Central memory CD4-positive, alpha-beta T cell (primary cell): ENCODE measurements at places on chromosomes 3 and 15.

DNA sequence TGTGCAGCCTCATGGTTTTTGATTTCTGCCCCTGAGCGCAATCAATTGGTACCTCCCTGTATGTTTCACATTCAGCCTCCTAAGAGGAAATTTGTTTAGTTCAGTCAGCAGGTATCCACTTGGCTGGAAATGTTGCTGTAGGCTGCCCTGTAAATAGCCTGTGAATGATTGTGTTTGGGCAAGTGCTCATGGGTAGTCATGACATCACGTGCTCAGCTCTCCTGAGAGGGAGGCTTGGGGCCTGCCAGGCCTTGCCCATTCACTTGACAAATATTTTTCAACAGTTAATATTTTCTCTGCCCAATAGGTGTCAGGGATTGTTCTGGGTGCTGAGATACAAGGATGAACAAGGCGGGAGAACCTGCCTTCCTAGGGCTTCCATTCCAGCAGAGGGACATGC is 13.3 kb downstream of the HRH1 start:
- DNase-seq, result no peak

- no peak for DNase-seq
Observed at GRCh38 chr3:177569875-177570657, 372.8 kb upstream of the TBL1XR1 start.

GRCh38 chr3:152291649-152292066 is 22.9 kb downstream of the MBNL1 start:
- no peak for DNase-seq

DNA sequence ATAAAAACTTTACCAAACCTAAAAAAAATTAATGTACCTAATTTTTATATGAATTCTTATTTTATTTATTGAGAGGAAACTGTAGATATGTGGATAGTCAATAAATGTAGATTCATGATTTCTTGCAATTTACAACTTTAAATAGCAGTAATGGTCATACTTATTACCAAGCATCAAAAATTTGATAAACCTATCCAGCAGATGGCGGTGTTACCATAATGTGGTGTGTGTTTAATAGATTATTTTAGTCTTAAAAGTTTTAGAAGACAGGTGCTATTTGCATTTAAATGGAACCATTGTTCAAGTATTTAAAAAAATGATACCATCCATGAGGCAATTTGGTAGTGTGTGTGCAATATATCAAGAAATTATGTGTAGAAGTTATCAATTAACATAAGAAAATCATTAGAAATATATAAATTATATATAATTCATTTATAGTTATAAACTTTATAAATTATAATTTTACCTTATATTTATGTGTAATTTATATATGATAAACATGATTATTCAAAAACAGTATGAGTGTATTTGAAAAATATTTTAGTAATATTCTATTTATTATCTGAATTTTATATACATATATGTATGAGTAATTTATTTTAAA is 176.0 kb upstream of the BCHE start:
- no peak for DNase-seq

GRCh38 chr3:27638594-27638993 is 83.5 kb downstream of the EOMES start:
- DNase-seq, result no peak

DNA sequence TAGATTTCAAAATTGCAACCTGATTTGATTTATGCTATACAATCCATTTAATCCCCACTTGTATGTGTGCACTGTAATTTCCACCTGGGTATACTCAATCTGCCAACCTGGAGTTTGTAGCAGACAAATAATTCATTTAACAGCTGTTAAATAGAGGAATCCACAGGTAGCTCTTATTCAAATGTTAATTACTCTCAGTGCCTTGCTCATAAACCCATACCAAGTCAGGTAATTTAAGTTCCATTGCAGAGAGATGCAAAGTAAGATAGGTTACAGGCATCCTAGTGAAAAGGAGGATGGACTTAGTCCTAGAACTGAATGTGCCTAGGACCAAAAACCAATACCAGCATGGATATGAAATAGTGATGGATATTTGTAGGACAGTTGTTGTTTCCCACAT is 674.2 kb downstream of the TBL1XR1 start:
- no peak for DNase-seq

DNA sequence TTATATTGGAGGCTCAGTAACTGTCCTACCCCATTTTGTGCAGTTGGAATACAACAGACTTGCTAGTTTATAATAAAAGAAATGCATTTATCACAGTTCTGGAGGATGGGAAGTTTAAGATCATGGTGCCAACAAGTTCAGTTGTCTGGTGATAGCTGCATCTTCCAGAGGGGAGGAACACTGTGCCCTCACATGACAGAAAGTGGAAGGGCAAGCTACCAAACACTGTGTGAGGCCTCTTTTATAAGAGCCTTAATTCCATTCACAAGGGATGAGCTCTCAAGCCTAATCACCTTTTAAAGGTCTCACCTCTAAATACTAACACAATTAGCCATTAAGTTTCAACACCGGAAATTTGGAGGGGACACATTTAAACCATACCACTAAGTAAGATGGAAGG is 1073.9 kb downstream of the PLOD2 start:
- DNase-seq, result no peak

GRCh38 chr3:83250613-83251012 is 1489.2 kb upstream of the GBE1 start:
- DNase-seq, result no peak

- peak; percentile 10 for DNase-seq
Observed at GRCh38 chr3:141575879-141576743, 89.3 kb downstream of the RASA2 start.

- DNase-seq, result no peak
Observed at GRCh38 chr3:97901313-97902248, 70.7 kb downstream of the RIOX2 start.

- DNase-seq, result no peak
Observed at GRCh38 chr15:43086551-43086950, 19.3 kb downstream of the UBR1 start.

DNA sequence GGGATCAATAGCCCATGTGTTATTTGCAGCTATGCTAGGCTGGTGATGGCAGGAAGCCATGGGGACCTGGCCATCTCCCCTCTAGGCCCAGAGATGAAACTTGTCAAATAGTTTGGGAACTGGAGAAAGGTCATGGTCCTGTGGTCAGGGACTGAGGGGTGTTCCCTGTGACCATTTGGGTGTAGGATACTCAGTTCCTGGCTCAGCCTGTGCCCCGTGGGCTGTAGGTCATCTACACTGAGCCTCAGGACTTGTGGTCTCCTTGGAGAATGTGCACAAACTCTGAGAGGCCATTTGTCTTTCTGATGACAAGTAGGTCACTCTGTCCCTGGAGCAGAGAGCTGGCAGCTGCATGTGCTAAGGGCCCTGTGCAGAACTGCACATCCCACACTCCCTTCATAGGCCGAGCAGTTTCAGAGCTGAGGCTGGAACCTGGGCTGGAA is 17.5 kb downstream of the GASK1A start:
- no peak for DNase-seq

GRCh38 chr3:170010498-170010897 is 27.3 kb upstream of the GPR160 start:
- DNase-seq, result no peak

- DNase-seq, result no peak
Observed at GRCh38 chr3:181329024-181329423, 339.5 kb upstream of the DNAJC19 start.

DNA sequence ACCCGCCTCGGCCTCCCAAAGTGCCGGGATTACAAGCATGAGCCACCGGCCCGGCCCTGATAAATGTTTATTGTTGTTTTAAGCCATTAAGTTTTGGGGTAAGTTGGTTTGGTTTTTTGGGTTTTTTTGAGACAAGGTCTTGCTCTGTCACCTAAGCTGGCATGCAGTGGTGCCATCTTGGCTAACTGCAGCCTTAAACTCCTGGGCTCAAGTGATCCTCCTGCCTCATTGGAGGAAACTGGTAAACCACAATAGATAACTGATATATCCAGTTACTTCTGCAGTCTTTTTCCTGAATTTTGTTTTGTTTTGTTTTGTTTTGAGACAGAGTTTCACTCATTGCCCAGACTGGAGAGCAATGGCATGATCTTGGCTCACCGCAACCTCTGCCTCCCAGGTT is 4.2 kb downstream of the SLC25A20 start:
- no peak for DNase-seq

- DNase-seq, result no peak
Observed at GRCh38 chr3:146157325-146158060, 3.5 kb downstream of the PLOD2 start.

DNA sequence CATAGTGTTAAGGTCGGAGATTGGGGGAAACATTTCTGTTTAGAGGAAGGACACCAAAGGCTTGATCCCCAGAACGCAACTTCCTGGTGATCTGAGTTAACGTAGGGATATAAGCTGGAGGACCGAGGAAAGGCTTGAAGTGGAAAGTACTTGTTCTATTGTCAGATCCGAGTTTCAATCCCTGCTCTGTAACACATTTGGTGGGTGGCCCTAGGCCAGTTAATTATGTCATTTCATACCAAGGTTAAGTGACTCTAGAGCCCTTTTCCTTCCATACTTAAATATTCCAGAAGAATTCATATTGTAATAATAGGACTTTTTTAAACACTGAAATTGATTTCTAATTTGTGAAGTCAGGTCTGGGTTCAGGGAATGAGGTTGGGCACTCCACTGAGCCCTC is 80.9 kb downstream of the RPLP1 start:
- no peak for DNase-seq

- peak; percentile 49 for DNase-seq
Observed at GRCh38 chr3:13480340-13481318, 523 bp downstream of the HDAC11 start.

GRCh38 chr15:88526247-88526879 is 20.1 kb downstream of the DET1 start:
- DNase-seq, result no peak

GRCh38 chr3:100602506-100603444 is 6.6 kb upstream of the ADGRG7 start:
- DNase-seq, result no peak

GRCh38 chr3:48306860-48307530 is 26.5 kb downstream of the SPINK8 start:
- DNase-seq, result no peak

DNA sequence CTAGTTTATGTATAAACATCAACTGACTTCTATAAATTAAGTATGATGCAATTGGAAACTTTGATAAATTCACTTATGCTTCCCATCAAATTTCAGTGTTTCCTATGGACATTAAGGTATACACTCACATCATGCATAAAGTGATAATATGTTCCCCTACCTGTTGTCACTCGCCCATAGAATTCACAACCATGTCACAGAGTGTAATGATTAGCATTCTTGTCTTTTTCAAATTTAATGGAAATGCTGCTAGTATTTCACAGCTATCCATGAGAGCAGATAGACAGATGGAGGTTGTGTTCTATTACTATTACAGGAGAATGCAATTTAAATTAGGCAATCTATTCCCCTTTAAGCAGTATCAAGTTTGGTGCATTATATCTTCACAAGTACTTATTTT is 984 bp downstream of the PLSCR4 start:
- DNase-seq, result no peak

DNA sequence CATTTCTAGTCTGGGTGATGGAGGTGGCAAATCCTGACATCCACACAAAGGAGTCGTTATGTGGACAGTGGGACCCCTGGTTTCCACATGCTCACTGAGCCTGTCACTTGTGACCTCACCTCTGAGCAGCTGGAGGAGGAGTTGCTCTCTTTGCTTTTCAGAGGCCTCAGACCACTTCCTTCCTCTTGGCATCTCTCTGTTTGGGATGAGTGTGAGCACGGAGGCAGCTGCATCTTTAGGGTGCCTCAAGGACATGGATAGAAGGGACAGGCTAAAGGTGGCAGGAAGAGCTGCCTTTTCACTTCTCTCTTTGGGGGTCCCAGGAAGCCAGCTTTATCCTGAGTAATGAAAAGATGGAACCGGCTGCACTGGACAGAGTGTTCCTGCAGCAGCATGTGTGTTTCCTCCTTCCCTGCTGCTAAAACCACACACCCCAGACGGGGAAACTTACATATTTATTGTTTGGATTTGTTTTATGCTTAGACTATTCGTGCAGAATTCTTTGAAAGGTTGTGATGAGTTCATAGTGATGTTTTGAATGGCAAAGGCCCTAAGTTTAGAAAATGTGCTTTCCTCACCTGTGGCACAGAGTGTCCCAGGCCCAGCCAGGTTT is 31.8 kb downstream of the GPR171 start:
- DNase-seq, result peak; percentile 37

- DNase-seq, result no peak
Observed at GRCh38 chr3:46122091-46122490, 86.0 kb downstream of the CCR1 start.

GRCh38 chr3:12751571-12751970 is 7.5 kb downstream of the TMEM40 start:
- DNase-seq, result no peak

GRCh38 chr3:49906073-49906743 is 2.5 kb upstream of the MST1R start:
- peak; percentile 28 for DNase-seq

- DNase-seq, result no peak
Observed at GRCh38 chr3:157201648-157202278, 41.8 kb upstream of the CCNL1 start.

GRCh38 chr3:136276049-136276755 is 26.1 kb downstream of the PCCB start:
- DNase-seq, result no peak

- no peak for DNase-seq
Observed at GRCh38 chr3:38837358-38837757, 21.3 kb upstream of the SCN10A start.
